Esophagus squamous epithelium (tissue), 5 donors: ENCODE measurements at places on chromosomes 7 and 10.

GRCh38 chr7:47600199-47601118, 18.5 kb upstream of the TNS3 start:
- DNase-seq, result no peak

GRCh38 chr10:106360870-106361269, 803.6 kb downstream of the SORCS1 start:
- DNase-seq, result no peak

DNA sequence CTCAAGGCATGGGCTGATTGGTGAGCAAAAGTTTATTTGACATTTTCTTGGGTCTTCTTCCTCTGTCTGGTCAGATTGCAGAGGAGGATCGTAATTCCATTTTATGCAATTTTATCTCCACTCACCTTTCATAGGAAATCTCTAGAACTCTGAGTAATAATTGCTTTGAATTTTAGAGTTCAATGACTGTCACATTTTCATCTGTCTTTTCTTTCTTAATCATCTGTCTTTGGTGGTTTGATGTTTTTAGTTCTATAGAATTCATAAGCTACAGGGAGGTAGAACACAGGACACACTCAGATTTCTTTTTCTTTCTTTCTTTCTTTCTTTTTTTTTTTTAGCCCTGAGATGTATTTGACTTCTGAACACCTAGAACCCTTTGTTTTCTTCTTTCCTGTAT, 11.6 kb downstream of the GATA3 start:
- DNase-seq, result no peak

DNA sequence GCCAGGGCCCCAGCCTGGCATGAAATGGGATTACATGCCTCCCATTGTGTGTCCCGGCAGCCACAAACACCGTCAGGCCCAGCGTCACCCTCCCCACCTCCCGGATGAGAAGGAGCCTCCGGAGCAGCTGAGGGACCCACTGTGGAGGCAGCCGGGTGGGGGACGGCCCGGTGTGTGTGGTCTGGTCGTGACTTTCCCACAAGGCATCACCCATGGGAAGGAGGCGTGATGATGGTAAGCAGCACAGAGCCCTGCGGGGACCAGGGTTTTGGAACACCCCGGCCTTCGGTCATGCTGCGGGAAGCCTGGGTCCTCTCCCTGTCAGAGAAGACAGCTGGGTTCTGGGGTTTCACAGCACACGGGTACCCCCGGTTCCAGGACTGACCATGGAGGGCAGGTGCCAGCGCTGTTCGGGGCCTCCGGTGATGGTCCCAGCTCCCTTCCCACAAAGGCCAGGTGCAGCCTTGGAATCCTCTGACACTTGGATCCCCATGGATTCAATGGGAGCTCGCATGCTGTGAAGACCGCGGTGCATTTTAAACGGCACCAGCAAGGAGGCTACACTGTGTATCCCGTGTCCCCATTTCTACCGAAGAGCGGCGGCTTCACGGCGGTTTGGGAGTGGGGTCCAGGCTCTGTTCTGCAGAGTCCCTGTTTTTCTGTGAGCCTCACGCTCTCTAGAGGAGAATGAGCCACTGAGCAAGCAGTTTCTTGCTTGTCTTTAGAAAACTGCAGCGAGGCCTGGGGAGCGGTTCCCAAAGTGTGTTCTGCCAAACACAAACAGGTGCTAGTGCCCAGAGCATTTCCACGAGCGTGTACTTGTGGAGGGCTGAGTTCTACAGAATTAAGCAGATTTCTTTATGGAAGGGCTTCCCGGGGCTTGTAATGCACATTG, 336.0 kb downstream of the ADARB2 start:
- DNase-seq, result no peak

DNA sequence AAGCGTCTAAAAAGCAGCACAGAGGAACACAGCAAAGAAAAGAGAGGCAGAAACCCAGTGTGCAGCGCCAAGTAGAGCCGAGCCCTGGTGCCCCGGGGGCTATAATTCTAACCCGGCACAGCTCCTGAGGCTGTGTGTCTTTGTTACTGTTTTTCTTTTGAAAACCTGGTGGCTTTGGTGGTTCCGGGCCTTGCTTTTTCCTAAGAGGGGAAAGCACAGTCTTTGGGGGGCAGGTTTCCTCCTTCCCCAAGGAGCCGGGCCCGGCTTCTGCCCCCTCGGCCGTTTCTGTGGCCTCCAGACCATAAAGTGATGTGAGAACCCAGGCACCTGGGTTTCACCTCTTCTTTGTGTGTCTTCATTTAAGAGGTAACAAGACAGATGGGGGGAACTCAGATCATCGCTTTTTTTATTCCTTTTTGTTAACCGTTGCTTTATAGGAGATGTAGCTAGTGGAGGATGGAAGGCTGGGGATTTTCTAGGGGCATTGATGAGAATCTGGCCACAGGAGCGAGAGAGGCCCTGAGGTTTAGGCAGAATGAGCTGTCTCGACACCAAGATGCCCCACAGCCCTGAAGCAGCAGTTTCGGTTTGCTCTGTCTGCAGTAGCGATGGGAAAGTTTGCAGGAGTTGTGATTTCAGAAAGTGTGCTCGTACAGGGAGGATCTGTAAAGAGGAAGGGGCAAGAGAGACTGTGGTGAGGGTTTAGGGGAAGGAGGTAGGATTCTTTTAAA, 367.8 kb upstream of the GALNT17 start:
- DNase-seq, result no peak

GRCh38 chr10:105468759-105469158, 827.7 kb downstream of the SORCS3 start:
- DNase-seq, result no peak

- no peak for DNase-seq
These were observed 44.3 kb upstream of the PPP1R17 start for GRCh38 chr7:31642681-31643115.

DNA sequence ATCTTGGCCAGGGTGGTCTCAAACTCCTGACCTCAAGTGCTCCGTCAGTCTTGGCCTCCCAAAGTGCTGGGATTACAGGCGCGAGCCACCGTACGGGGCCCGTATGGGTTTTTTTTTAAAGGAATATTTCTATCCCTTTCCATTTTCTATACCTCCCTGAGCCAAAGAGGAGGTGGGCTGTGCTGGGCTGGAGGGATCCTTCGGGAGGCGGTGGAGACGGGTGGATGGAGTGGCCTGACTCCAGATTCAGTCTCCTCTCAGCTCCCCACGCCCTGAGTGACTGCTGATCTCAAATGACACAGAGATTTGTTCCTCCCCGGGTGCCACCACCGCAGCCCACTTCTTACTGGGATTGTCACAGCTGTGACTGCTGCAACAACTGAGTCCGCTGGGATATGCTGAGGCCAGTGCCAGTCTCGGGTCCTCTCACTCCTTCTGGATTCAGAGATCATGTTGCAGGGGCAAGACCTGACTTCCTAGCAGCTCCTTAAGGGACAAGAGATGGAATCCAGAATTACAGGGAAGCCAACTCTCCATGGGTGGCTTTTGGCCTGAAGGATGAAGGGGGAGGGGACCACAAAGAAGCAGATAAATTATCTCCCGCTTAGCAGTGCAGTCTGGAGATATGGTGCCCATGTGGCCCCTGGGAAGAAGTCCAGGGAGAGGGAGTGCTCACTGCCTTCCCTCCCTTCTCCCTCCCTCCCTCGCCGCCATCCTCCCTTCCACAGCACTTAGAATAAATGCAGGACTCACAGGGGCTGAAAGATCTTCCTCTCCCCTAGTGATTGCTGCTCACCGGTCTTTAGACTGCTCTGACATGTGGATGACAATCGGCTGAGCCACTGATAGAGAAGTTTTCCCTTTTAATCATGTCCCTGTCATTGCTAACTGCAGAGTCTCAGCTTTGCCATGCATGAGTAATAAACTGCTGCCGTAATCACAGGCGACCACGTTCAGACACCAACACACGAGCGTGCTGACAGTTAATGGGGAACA, 14.3 kb downstream of the GALNT17 start:
- DNase-seq, result no peak
